ENCODE measurements at places on chromosomes 3 and 15.

DNA sequence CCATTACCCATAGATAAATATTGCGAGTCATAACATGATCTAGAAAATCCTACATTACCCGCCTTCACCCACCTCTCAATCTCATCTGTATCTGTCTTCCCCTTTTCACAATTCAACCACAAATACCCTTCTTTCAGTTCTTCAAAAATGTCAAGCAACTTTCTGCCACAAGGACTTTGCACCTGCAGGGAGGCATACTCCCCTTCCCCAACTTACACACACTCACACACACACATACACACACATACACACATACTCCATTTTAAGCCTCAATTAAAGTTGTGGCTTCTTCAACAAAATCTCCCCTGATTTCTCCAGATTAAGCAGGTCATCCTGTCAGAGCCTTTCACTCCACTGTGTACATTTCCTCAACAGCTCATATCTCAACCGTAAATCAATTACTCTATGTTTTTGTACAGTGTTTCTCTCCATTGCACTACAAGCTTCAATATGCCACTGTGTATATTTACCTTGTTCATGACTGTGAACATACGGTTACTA lies 33.1 kb upstream of the CCDC50 start:
- no peak for DNase-seq

DNA sequence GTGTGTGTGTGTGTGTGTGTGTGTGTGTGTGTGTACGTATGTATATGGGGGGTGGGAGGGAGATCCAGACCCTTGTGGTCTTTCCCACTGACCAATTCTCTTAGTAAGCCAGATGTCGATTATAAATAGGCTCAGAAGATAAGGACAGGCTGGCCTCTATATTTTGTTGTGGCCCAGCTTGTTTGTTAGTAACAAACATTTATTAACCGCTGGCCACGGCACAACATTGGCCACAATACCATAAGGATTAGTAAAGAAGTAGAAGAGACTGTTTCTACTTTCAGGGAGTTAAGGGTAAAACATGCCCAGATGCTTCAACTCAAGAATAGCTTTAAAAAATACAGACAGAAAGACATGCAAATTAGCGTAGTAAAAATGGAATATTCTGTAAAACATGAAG lies 58.1 kb downstream of the ABHD2 start:
- no peak for DNase-seq

DNA sequence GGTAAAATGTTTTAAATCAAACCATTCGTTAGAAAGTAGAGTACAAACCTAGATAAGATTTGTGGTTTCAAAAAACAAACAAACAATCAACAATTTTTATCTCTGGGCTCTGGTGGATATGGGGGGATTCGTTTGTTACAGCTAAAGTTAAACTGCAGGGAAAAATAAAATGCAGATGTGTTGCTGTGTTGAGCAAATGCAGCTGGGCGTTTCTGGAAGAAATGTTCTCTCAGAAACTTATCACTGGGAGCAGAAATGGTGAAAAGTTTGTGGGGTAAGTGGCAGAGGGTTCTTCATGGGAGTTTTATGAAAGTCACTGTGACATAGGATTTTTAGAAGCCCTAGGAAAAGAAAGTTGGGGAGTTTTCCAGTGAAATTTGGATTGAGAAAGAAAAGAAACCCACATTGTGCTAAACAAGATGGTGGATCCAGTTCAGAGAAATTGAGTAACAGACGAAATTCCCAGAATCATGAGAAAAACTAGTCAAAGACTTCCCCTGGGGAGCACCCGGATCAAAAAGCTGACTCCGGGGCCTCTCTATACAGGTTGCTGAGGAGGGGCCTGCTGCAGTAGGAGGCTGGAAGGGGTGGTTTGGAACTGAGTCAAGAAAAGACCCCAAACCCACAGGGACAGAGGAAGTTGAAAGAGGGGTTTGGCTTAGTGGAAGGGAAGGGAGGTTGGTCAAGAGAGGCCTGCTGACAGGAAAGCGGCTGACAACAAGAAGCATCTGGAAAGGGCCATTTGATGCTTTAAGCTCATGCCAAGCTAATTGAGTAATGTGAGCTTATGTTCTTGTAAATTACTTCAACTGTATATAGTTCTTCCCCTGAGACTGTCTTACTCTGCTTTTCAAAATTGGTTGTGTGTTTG lies 108.7 kb downstream of the RARB start:
- DNase-seq = no peak

- DNase-seq = no peak
Observed at GRCh38 chr3:185823078-185824044, 1.5 kb downstream of the IGF2BP2 start.
